ENCODE measurements at places on chromosomes 7 and 10. TPM values are rescaled to one million over a fixed set of nuclear protein-coding genes. Genes with fewer than 3 reads are reported as not detected.

DNA sequence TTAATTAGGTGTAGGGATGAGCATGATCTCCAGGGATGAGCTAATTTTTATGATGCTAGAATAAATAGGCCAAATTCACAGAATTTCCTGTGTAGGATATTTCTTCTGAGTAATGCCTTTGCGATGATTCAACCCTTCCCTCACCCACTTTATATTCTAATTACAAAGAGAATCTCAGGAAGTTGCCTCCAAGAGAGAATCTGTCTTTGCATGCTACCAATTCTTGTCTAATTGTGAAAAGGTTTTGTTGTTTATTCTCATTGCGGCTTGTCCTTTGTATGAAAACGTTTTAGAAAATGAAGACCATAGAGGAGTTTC lies 6.3 kb downstream of the C7orf57 start:
- DNase-seq = no peak
- no peak overlapping the region for H3K27ac ChIP-seq
- H3K4me3 ChIP-seq = no peak overlapping the region
- H3K36me3 ChIP-seq = no peaks in the 10 kb centered on the region

DNA sequence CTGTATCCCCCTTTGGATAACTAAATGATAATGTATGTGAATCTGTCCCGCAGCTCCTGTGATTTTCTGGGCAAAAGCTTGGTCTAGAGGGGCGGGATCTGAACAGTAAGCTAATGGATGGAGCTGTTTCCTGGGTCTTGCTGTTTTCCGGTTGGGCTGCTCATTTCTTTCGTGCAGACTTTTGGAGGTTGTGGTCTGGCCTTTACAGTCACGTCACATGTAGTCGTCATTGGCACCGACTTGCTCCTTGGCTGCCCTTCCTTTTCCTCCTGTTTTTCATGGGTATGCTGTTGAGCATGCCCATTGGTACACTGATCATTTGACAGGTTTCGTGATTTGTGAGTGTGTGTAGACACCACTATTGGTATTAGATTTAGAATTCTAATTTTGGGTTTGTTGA lies 2.0 kb downstream of the FBH1 start:
- DNase-seq = no peak
- H3K27ac ChIP-seq = no peak overlapping the region
- peaks cover 41% of the 10 kb centered on the region for H3K4me1 ChIP-seq
- H3K4me3 ChIP-seq = peak overlapping the region; percentile 50

DNA sequence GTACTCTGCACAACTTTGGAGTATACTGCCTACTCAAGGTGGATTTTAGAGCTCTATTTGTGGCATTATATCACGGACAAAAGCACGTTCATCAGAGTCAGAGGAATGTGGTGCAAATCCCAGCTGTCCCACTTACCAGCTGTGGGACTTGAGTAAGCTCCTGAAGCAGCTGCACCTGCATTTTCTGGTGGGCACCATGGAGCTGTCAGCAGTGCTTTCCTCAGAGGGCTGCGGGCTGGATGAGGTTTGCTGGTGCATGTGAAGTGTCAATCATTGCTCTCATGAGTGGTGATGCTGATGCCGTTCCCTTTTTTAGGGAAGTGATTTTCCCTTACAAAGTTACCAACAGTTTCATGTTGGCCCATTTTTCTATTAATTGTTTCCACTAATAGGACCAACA lies 53.4 kb downstream of the EGFR start:
- no peak overlapping the region for H3K4me3 ChIP-seq
- DNase-seq = no peak
- peaks cover 57% of the 10 kb centered on the region for H3K4me1 ChIP-seq
- no peak overlapping the region for H3K27ac ChIP-seq
- no peaks in the 10 kb centered on the region for H3K27me3 ChIP-seq

DNA sequence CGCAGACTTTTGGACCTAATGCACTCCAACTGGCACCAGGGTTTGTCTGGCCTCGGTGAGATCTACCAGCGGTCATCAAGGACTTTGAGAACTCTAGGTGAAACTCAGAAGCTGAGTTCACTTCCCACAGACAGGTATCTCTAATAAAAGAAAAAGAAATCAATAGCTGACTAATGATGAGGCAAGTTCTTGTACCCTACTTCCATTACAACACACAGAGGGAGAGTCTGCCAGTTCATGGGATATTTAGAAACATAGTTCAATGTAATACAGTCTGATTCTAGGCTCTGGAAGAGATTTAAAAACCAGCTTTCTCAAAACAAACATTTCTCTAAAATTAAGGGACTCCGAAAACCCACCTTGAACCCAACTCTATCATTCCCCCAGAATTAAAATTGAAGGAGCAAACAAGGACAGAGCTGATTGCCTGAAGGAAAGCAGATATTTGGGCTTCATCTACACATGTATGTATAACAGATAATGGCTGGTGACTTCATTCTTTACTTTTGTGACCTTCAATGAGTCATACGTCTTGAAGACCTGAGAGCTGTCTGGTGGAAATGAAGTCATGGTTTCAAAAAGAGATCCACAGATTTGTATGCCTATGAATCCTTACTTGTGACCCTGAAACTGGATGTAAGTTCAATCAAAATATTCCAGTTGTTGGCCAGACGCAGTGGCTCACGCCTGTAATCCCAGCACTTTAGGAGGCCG lies 2.7 kb upstream of the PNLIPRP1 start:
- H3K27ac ChIP-seq = no peak overlapping the region
- no peak overlapping the region for H3K4me3 ChIP-seq
- H3K4me1 ChIP-seq = no peaks in the 10 kb centered on the region
- H3K27me3 ChIP-seq = no peaks in the 10 kb centered on the region
- no peaks in the 10 kb centered on the region for H3K36me3 ChIP-seq

Gene EN2
- total RNA-seq = 3.4 TPM

Gene PWWP2B
- total RNA-seq = 12.9 TPM

Gene AP4M1
- total RNA-seq = 22.0 TPM

Gene FGL2
- 0.16 TPM for total RNA-seq

Gene BLNK
- not detected for total RNA-seq

Measured in osteocyte (in vitro differentiated cells).